Activated CD8-positive, alpha-beta memory T cell treated with anti-CD3 and anti-CD28 coated beads, Interleukin-2, amount 50 U/mL, for 48 hours (primary cell): ENCODE measurements at places on chromosomes 16 and 17.

DNA sequence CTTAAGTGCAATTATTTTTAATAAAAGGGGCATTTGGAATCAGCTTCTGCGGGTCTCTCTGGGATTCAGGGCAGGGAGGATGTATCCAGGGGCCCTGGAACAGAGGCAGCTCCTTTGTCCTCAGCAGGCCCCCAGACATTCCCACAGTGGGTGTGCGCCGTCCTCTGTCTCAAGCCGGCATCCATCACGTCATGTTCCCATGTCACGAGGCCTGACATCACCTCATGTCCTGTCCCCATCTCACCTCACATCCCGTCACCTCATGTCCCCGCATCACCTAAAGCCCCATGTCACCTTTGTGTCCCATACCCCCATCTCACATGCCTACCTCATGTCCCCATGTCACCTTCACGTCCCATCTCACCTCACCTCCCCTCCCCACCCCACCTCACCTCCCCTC lies 18.5 kb downstream of the GAA start:
- no peak for DNase-seq

- no peak for DNase-seq
Measured at GRCh38 chr16:11379420-11379819, 34.2 kb downstream of the RMI2 start.

DNA sequence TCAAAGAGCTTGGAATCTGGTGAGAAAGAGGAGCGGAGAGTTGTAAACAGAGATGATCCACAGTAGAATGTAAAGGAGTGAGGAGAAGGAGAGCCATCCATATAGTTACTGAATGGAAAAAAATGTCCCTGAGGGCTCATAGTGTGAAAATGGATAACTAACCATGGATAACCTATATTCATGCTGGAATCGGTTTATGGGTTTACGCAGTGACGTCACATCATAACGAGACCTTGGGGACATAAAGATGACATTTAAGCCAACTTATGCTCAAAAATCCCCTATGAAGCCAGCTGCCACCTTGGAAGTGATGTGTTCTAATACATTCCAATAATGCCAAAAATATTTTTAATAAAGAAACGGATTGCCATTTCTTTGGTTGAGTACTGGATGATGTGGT lies 22.5 kb downstream of the IRX6 start:
- DNase-seq: no peak

DNA sequence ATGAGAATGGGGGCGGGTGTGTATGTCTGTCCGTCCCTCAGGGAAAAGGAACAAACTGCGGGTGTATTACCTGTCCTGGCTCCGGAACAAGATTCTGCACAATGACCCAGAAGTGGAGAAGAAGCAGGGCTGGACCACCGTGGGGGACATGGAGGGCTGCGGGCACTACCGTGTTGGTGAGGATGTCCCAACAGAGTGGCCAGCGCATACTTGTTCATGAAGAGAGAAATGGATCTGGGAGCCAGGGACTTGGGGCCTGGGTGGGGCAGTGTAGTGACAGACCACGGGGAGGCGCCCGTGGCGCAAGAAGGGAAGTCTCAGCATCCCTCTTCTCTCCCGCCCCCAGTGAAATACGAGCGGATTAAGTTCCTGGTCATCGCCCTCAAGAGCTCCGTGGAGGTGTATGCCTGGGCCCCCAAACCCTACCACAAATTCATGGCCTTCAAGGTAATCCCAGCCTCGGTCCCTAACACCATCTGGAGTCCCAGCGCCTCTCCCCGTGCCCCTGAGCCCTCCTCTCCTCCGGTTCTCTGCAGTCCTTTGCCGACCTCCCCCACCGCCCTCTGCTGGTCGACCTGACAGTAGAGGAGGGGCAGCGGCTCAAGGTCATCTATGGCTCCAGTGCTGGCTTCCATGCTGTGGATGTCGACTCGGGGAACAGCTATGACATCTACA lies 3.5 kb upstream of the C17orf107 start:
- no peak for DNase-seq

DNA sequence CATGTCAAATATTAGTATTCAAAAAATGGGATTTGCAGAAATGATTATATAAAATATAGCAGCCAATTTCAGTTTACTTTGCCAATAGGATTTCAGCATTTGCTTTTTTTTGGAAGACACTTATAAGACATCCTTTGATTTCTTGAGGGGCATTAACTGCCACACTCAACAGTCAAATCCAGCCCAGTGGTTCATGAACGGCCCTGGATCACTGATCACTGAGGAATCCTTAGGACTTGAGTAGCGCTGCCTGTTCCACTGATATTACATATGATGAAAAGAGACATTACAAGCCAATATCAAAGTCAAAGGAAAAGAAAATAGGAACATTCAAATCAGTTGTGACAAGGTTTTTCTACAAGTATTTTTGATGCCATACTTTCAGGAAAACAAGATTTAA lies 21.0 kb upstream of the YWHAE start:
- DNase-seq: no peak

DNA sequence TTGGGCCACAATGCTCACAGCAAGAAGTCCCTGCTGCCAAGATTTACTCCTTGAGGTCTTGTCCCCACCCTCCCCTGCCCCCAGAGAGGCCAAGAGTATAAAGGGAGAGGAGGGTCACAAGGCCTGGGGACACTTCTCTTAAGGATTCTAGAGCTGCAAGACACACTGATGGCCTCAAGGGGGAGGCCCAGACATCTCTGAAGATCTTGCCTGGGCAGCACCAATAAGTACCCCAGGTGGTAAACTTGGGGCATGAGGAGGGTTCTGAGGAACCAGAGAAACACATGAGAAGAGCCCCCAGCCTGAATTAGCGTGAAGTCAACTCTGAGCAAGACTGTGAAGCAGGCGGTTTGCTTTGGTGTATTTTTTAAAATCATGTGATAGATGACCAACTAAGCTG lies 26.8 kb upstream of the MTMR4 start:
- DNase-seq: no peak

- no peak for DNase-seq
Measured at GRCh38 chr17:63316100-63316499, 130.0 kb downstream of the CYB561 start.

- DNase-seq: no peak
Measured at GRCh38 chr17:5126719-5127488, 11.1 kb downstream of the USP6 start.

DNA sequence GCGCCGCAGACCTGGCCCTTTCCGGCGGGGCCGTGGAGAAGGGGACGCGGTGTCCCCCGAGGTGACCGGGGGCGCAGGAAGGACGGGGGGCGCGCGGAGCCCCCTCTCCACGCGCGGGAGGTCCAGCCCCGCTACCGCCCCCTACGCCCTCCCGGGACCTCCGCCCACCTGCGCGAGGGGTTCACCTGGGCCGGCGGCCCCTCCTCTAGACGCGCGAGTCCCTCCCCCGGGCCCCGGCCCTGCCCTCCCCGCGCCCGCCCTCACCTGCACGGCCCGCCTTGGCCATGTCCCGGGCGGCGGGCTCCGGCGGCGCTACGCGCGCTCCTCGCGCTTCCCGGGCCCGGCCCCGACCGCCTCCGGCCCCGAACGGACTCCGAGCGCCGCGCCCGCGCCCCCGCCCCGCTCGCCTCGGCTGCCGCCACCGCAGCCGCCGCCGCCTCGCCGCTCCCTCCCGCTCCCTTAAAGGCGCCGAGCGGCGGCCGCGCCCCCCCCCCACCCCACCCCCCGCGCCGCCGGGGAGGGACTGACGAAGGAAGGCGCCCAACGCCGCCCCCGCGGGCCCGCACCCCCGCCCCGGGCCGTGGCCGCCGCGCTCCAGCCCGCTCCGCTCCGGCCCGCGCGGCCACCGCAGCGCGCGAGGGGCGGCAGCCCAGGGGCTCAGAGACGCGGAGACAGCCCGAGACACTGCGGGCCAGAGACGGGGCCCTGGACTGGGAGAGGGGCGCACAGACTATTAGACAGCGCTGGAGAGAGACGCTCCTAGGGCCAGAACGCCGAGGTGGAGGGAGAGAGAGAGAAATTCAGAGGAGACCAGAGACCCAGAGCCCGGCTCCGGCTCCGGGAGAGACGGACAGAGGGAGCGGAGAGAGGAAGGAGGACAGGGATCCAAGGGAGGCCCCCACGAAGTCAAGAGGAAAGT lies at the start of gene PITPNM3:
PITPNM3 (minus strand) TSS at position 435 of the 919 bp plus-strand sequence; CDS start at position 286, 149 bp downstream.
- no peak for DNase-seq

DNA sequence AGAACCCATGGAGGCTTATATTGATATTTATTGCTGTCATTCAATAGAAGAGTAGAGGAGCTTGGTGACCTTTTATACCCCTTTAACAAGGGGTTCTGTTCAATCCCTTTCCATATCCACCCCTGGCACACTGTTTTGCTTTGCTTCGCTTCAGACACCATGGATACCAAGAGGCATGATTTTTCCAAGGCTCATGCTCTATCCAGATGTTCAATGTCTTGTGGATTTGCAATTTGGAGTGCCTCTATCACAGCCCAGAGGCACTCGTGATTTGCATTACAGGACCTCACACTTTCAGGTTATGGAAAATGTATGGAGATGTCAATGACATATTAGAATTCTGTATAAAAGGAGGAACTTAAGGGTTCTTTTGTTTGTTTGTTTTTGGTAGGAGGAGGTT lies 21.5 kb downstream of the CFAP20 start:
- no peak for DNase-seq

DNA sequence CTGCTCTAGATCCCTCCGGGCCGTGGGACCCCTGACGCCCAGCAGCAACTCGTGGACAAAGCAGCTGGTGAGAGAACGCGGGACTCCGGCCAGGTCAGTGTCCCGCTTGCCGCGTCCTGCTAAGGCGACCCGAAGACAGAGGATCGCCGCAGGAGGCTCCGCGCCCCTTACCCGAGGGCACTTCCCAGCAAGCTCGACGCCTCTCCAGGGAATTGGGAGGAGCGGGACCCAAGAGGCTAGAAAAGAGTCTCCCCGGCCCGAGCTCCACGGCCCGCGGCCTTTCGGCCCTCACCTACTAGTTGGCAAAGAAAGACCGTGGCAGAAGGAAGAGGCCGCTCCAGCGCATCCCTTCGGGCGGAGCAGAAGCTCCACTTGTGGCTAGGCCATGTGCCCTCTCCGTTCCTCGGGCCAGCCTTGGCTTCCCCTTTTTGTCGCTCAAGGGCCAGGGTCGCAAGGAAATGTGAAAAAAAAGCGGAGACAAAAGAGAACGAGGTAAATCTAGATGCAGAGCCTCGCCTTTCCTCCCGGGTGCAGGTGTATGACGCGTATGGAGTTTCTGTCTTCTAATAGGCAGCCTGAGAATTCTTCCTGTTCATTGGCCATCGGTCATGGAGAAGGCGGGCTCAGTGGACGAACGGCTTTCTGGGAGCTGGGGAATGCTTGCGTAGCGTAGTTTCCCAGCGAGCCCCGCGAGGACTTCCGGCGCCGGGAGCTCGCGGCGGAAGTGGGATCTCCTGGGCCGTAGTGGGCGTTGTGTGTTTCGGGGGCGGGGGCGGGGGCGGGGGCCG lies at the start of gene ZNF213:
ZNF213 (plus strand) TSS at position 692 of the 788 bp plus-strand sequence. CDS start 2,252 bp downstream, outside the sequence.
- DNase-seq: peak; percentile 91
